Smooth muscle cell of the brain vasculature (primary cell): ENCODE measurements at places on chromosomes 6 and 20.

GRCh38 chr20:13543783-13544182 is 94.9 kb downstream of the TASP1 start:
- no peak for DNase-seq

DNA sequence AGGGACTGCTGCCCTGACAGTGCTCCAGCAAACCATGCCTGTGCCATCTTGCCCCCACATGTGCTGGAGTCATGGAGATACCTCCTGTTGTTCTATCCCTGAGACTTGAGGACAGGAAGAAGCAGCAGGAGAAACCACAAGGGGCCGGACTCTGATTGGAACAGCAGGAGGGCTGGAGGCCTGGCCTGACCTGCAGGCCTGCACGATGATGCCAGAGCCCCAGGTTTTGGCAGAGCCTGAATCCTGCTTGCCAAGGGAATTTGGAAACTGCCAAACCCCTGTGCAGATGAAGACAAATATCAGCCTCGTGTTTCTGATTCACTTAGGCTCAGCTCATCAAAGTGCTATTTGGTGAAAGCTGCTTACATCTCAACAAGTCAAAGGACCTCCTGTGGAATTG is 177.6 kb downstream of the MAFB start:
- DNase-seq, result peak; percentile 62

DNA sequence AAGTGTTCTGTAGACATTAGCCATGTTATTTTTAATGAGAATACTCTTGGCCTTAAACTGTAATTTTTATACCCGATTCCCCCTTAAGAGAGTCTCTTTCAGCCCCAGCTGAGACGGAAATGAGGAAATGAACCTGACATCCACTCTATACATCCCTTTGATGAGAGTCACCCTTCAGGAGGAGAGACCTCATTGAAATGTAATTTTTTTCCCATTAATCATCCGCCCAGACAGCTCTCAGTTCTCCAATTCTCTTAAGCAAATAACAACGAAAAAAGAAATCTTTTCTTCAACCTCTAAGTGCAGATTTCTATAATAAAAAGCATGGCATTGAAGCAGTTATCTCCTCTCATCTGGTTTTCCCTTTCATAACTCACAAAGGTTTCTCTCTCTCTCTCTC is 243.8 kb upstream of the PMEPA1 start:
- no peak for DNase-seq

DNA sequence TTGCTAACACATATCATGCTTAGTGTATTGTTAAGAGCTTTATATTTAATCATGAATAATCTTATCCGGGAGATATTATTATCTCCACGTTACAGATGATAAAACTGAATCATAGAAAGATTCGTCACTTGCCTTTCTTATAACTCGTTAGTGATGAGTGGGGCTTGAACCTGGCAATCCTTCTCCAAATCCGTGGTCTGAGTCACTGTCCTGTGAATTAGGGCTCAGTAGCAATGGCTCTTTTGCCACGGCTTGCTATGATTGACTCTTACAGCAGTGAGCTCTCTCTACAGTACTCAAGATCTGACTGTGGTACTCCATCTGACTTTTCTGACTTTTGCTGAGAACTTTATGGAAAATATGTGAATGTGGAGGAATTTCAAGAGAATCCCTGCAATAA is 246.9 kb downstream of the PACRG start:
- DNase-seq, result no peak
